NCI-H1105 (cell line): ENCODE measurements at places on chromosomes 1 and 21.

DNA sequence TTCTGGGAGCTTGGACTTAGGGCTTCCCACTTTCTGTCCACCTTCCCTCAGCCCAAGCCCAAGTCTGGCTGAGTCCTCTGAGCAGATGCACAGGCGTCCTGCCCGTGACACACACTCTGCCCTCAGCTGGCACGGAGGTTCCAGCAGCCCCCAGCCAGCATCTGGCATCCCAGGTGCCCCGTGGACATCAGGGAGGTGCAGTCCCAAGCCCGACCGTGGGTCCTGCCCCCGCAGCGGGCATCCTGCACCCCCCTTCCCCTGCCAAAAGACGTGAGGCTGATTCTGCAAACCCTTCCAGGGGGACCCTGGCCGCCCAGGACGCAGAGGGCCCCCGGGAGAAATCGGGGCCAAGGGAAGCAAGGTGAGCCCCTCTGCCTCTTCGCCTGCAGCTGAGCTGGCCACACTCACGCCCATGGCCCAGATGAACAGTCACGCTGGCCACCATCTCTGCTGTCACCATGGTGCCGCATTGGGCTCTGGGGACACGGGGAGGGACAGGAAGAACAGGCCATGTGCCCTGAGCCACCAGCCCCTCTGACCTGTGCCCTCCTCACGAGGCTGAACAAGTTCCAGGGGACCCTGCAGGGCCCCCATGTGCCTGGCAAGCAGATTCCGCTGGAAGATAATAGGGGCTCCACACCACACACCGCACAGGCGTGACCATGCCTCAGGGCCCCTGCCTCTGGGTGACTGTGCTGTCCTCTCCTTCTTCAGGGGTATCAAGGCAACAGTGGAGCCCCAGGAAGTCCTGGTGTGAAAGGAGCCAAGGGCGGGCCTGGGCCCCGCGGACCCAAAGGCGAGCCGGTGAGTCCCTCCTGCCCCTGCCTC, 20.6 kb downstream of the COL6A2 start:
- DNase-seq, result no peak

DNA sequence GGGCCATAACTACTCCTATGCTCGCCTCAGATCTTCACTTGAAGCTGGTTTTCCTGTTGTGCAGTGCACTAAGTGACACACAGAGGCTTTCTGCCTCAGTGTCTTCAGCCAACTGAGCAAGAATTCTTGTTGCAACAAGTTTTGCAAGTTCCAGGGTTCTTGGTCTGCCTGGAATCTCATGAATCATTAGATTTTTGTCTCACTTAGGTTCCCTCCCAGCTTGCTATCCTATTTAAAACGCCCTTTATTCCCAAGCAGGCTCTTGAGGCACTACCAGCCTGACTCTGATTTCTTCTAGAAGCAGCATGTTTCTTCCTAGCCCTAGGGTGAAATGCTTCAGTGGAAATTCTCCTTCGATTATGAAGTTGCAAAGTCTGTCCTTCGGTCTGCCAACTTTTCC, 158.8 kb downstream of the C1orf21 start:
- no peak for DNase-seq

GRCh38 chr1:239382666-239383065, 3.7 kb upstream of the CHRM3 start:
- DNase-seq, result no peak

DNA sequence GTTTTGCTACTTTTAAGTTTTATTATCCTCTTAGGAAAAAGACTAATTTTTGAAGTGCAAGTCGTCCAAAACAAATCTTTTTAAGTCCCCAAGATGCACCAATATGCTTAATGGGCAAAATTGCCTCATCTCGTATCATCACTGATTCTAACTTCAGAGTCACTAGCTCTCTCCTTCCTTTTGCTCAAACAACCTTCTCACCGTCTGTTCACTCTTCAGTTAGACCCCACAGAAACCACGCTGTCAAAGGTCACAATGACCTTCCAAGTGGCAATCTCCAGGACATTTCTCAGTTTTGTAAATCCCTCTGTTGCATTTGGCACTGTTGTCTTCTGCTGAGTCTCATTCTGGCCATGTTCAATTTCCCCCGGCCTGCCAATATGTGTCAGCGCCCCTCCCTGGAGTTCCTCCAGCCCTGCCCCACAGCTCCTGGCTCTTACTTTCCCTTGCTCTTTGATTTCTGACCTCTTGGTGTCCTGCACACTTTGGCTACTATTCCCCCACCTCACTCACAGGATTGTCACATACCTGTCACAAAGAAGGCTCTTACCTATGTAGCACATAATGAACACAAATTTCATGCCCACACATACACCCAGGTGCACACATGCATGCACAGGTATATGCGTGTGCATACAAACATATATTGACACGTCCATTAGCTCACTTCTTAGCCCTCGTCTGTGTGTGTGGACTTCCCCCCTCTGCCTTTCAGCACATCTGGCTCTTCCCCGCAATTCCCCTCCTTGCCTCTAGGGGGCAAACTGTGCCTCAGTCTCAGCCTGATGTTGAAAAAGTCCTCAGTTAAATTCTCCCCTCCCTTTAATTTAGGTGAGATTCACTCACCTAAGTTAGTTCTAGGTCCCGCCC, 354.0 kb upstream of the DUSP10 start:
- DNase-seq, result no peak

GRCh38 chr1:48966583-48966982, 189.9 kb upstream of the BEND5 start:
- DNase-seq, result no peak

DNA sequence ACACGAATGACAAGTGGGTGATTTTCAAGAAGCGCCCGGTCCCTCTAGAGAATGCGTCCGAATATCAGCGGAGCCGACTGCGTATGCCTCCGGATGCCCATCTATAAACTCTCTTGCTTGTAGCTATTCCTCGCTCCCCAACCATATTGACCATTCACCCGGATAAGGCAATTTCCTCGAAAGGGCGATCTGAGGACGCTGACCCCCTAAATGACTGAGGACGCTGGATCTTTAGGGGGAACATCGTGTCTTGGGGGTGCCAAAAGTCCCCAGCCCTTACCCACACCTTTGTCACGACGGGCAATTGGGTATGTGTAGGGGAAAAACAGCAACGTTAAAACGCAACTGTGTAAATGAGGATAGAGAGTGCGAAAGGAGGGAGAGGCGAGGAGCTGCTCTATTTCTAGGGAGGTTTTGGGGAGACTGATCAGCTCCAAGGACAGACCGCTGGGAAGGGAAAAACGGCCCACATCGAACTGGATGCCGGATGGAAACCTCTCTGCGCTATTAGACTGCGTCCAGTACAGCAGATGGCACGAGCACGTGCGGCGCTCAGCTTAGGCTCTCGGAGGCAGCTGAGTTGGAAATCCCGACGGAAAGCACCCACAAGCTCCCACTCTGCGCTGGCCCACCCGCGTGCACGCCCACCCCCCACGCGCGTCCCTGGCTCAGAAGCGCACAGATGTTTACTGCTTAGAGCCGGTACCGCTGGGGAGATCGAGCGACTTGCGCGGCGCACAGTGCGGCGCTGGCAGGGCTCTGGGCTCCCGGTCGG, 2.9 kb upstream of the PRRX1 start:
- DNase-seq, result no peak

DNA sequence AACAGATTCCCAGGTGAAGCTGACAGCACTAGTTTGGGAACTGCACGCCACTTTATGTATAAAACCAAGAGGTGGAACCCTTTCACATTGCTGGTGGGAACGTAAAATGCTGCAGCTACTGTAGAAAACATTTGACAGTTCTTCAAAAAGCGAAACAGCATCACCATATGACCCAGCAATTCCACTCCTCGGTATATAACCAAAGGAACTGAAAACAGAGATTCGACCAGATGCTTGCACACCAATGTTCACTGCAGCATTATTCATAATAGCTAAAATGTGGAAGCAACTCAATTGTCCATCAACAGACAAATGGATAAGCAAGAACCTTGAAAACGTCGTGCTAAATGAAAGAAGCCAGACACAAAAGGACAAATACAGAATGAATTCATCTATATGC, 17.5 kb downstream of the RSPH1 start:
- DNase-seq, result no peak

DNA sequence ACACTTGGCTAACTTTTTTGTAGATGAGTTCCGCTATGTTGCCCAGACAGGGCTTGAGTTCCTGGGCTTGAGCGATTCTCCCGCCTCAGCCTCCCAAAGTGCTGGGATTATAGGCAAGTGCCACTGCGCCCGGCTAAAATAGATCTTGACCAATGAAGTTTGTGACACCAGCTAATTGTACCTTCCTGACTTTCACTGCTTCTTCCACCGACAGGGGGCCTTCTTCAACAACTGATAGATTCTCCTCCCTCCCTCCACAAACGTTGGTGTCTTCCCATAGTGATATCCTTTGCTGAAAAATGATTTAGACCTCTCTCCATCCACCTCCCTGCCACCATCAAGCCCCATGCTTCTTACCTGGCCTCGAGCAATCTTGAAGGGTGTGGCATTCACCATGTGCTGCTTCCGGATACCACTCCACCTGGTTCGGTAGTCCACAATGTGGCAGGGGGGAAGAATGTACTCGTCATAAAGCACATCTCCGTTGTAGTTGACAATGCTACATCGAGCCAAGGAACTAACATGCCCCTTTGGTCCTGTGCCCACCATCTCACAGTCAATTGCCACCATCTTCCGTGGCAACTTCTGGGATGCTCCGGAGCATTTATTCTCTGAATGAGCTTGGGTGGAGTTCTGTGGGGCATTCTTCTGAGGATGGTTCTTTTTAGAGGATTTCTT, 1.6 kb upstream of the METTL25B start:
- DNase-seq, result no peak

DNA sequence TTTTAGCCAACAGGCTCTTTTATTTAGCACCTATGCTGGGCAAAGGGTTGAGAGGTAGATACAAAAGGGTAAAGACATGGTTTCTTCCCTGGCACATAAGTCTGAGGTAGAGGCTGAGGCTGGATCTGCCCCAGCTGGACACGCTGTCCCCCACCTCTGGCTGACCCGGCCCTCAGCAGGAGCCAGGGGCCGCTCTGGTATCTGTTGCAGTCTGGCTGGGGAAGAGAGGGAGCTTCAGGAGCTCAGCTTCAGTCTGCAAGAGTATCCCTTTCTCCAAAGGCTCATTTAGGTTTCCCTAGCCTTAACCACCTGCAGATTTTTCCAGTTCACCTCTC, 14.2 kb downstream of the BLACAT1 start:
- DNase-seq, result no peak

- no peak for DNase-seq
These were observed 22.8 kb downstream of the PBX1 start for GRCh38 chr1:164581762-164582161.

GRCh38 chr1:150551784-150552127, 2.5 kb downstream of the ADAMTSL4 start:
- DNase-seq, result no peak

DNA sequence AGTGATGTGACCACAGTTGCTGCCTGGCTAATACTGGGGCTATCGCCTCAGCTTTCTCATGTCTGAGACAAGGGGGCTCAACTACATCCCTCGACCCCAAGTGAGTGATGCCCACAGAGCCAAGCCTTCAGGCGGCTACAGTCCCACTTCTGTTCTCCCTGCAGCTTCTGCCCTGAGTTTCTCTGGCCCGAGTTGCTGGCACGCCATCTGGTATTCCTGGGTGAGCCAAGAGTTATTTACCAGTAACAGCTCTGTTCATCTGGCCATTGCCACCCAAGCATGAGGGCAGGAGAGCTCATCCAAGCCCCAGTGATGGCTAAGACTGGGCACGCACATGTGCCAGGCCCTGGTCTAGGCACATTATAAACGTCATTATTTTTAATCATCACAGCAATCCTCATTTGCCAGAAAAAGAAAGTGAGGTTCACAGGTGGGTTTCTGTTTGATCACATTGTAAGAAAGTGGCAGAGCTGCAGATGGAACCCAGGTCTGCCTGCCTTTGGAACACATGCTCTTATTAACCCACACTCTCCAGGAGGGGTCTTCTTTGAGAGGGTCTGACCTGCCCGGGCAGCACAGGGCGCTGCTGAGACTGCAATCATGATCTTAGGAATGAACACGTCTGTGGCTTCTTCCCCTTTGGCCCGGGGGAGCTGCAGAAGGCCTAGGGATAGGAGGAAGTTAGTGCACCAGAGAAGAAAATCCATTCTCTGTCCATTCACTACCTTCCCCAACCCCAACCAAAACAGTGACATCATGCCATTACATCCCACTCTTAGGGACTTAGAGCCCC, 27.5 kb downstream of the KCND3 start:
- DNase-seq, result no peak

GRCh38 chr21:41071258-41072171, 96.4 kb upstream of the BACE2 start:
- DNase-seq, result no peak

DNA sequence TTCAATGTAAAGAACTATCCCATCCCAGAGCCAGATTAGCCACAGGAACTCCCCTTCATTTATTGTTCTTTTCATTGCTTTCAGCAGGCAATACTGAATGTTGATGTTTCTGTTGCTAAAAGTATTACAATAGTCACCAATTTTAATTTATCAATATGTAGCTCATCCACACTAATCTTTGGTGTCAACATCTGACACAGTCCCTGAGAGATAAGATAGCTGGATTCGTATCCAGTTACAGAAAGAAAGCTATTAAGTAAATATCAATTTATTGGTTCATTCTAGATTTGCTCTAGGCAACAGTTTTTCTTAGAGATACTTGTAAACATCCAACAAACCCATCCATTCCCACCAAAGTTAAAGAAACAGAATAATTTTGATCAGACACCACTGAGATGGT, 4.7 kb downstream of the ADSS2 start:
- DNase-seq, result no peak

DNA sequence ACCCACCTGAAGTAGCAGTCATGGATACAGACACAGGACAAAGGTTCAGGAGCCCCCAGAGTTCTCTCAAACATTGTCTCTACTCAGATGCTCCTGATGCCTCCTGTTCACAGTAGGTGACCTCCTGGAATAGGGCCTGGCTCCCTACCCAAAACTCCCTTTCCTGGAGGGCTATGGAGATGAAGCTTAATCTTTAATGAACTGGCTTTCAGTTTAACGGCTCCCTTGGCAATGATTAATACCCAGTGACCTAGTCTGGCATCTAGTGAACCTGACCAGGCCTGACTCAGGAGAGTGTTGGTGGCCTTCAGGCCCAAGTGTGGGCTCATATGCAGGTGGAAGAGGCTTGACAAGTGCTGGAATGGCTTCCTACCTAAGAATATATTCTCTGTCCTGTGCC, 65.2 kb upstream of the TRABD2B start:
- no peak for DNase-seq

- no peak for DNase-seq
These were observed 36.7 kb downstream of the CATSPERE start for GRCh38 chr1:244497805-244498204.

DNA sequence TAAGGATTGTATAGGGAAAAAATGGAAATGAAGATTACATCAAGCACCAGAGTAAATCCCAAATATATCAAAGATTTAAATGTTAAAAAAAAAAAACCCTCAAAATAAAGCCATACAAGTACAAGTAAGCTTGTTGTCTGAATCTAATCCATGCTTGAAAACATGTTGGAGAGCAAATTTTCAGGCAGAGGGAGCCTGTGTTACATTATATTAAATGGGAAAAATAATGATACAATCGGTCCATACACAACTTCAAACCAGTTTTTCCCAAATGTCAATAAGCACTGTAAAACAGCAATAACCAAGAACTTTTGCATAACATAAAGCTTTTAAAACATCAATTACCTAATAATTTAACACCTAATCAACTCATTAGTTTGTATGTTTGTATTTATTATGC, 949.4 kb upstream of the ADGRL4 start:
- DNase-seq, result no peak

- no peak for DNase-seq
These were observed 23.5 kb upstream of the SLAMF9 start for GRCh38 chr1:159977364-159978106.

- no peak for DNase-seq
These were observed 148.7 kb downstream of the RUNX1 start for GRCh38 chr21:34900376-34900775.

- no peak for DNase-seq
These were observed 1.5 kb upstream of the KCNH1 start for GRCh38 chr1:211135342-211135950.

GRCh38 chr1:99544328-99544727, 101.6 kb upstream of the PALMD start:
- peak; percentile 18 for DNase-seq
